Spleen (tissue), 13 donors: ENCODE measurements at places on chromosomes 4 and X. TPM values are rescaled to one million over a fixed set of nuclear protein-coding genes. Genes with fewer than 3 reads are reported as not detected.

The VCX3B gene
- not detected for total RNA-seq

The ATOH1 gene
- not detected for total RNA-seq

The ZIC3 gene
- not detected for total RNA-seq

The MAGIX gene
- total RNA-seq: 4.3 TPM

The GRID2 gene
- not detected for total RNA-seq

The KANTR gene
- total RNA-seq: 17.5 TPM
